ENCODE measurements at places on chromosomes 1 and 21.

GRCh38 chr1:1240822-1241587 is 5.5 kb downstream of the C1QTNF12 start:
- DNase-seq: no peak

- no peak for DNase-seq
These were observed 48.4 kb upstream of the TNFSF18 start for GRCh38 chr1:173099166-173099565.

DNA sequence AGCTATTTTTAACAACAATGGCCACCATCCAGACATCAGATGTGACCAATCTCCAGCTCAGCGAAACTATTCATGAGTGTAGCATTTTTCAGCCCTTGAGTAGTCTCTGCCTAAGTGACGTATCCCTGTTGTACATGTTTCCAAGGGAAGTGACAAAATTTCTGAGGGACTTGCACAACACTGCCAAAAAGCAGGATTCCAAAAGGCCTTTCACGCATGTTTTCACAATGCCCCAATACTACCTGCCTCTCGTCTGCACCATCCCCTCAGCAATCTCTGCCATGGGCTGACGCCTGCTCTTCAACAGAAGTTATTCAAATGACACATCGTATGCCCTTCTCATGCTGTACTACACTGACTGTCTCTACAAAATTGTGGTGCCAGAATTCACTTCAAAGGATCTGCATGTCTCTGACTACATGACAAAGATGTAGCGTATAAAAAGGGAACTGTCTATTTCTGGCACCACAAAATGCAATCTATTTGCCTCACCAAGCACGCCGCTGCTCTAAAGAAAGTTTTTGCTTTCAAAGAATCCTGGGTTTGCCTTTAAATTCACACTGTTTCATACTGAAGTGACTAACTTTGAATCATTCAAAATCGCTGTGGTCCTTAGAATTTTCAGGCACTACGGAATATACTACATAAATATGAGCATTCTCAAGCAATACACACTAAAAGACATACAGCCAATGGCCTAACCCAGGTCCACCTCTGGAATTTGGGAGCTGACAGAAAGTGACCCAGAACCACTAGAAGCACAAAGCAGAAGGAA is 32.9 kb downstream of the JAK1 start:
- peak; percentile 90 for DNase-seq

GRCh38 chr1:59079434-59080140 is 217.3 kb upstream of the FGGY start:
- DNase-seq: peak; percentile 70

GRCh38 chr1:84698151-84699110 is 8.2 kb upstream of the SSX2IP start:
- DNase-seq: no peak

DNA sequence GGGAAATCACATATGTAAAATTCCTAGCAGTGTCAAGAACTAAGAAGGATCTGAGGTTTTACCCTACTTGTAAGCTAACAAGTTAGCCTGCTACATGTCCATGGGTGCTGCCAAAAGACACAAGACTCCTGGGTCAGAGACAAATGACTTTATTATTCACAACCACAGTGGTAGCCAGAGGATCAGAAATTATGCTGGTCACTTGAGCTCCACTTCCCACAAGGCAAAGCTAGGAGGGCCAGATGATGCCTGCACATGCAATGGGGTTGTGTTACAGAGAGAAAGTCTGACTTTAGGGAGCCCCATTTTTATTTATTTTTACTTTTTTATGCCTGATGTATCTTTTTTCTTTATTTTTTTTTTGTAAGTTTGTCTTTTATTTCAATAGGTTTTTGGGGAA is 136.8 kb downstream of the S1PR1 start:
- no peak for DNase-seq

DNA sequence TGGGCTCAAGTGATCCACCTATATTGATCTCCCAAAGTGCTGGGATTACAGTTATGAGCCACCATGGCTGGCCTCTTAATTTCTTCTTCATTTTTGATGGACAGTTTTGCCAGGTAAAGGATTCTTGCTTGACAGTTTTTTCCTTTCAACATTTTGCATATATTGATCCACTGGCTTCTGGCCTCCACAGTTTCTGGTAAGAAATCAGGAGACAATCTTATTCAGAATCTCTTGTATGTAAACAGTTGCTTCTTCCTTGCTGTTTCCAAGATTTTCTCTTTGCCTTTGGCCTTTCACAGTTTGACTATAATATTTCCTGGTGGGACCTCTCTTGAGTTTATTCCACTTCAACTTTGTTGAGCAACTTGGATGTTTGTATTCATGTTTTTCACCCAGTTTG is 20.1 kb upstream of the KLF18 start:
- DNase-seq: no peak

DNA sequence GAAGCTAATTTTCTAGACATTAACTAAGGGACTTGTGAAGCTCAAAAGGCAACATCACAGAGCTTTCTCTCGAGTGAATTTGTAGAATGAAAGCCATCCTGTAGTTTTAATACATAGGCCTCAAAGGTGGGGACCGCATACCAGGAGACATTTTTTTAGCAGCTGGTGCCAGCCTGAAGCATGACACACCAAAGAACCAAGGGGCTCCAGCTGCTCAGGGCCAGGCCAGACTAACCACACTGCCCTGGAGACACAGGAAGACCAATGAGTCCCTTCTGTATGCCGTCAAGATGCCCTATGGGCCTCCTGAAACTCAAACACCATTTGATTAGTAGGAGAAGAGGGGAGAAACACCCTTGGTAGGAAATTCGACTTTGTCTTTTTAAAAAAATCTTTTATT is 113.9 kb upstream of the CACNA1E start:
- no peak for DNase-seq

GRCh38 chr1:189874715-189875435 is 602.8 kb downstream of the BRINP3 start:
- DNase-seq: no peak

- DNase-seq: no peak
These were observed 125.0 kb upstream of the HOOK1 start for GRCh38 chr1:59689730-59690129.

GRCh38 chr1:54754045-54754444 is 10.3 kb downstream of the PARS2 start:
- DNase-seq: no peak

- peak; percentile 35 for DNase-seq
These were observed 6.1 kb downstream of the STRIP1 start for GRCh38 chr1:110040548-110040947.

- DNase-seq: no peak
These were observed 221.6 kb upstream of the POU3F1 start for GRCh38 chr1:38268226-38268625.

DNA sequence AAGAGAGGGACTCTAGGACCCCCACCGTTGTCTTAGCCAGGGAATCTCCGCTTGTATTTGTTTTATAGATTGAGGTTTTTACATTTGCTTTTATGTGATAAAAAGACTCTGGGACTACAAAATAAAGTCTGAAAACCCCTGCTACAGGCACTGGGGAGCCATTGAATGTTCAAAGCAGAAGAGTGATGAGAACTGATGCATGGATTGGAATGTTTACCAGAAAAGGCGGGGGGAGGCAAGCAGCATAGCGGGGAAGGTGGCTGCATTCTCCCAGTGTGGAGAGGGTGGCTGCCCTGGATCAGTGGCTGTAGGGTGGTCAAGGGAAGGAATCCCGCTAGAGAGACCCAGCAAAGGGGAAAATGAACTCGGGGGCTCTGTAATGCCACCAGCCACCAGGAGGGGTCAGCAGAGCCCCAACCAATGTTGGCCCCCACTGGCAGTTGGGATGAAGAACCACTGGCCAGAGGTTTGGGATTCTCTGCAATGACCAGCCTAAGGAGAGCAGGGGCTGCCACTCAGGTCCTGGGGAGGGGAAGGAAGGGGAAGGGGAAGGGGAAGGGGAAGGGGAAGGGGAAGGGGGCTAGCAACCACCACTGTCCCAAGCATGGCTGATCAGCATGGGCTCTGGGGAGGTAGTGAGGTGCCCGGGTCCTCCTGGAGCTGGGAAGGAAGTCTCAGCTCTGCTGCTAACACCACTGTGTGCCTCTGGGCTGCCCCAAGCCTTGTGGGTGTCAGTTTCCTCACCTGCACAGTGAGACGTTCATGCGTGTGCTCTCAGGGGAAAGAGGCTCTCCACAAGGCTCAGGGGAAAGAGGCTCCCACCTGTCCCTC is 19.2 kb upstream of the PEF1 start:
- peak; percentile 76 for DNase-seq

- no peak for DNase-seq
These were observed 499.3 kb upstream of the ADAMTS5 start for GRCh38 chr21:27466140-27466539.

GRCh38 chr1:94094469-94095111 is 26.4 kb downstream of the ABCA4 start:
- peak; percentile 62 for DNase-seq

GRCh38 chr1:9100471-9101043 is 28.3 kb downstream of the GPR157 start:
- DNase-seq: no peak

GRCh38 chr1:3762151-3762872 is 10.1 kb downstream of the CCDC27 start:
- DNase-seq: no peak

GRCh38 chr1:172386046-172386445 is 34.4 kb upstream of the C1orf105 start:
- no peak for DNase-seq

GRCh38 chr1:51190961-51191360 is 45.1 kb upstream of the RNF11 start:
- peak; percentile 27 for DNase-seq

- DNase-seq: no peak
These were observed 252.7 kb downstream of the TTLL7 start for GRCh38 chr1:83746234-83746633.

DNA sequence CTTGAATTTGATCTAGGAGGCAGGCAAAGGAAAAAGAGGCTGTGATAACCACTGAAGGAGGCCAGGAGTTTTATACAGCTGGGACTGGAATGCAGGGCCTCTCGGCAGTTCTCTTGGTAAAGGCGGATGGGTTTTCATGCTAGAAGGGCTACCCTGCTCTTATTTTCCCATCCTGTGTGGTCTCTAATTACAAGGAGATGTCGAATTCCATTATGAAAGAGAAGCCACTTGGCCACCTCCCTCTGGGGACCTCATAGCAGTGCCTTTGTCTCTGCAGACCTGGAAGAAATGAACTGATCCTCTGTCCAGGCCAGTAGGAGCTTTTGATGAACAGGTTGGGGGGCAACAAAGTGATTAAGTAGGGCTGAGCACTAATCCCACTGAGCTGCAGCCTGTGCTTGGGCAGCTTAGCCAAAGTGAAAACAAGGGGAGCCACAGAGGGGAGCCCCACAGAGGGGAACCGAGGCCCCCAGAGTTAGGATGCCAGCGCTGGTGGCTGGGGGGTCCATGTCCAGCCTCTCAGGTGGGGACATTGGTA is 42.2 kb upstream of the BCAR3 start:
- no peak for DNase-seq

- no peak for DNase-seq
These were observed 2047.7 kb downstream of the NCAM2 start for GRCh38 chr21:23045955-23046354.

GRCh38 chr1:196544617-196545016 is 63.6 kb downstream of the KCNT2 start:
- DNase-seq: no peak

DNA sequence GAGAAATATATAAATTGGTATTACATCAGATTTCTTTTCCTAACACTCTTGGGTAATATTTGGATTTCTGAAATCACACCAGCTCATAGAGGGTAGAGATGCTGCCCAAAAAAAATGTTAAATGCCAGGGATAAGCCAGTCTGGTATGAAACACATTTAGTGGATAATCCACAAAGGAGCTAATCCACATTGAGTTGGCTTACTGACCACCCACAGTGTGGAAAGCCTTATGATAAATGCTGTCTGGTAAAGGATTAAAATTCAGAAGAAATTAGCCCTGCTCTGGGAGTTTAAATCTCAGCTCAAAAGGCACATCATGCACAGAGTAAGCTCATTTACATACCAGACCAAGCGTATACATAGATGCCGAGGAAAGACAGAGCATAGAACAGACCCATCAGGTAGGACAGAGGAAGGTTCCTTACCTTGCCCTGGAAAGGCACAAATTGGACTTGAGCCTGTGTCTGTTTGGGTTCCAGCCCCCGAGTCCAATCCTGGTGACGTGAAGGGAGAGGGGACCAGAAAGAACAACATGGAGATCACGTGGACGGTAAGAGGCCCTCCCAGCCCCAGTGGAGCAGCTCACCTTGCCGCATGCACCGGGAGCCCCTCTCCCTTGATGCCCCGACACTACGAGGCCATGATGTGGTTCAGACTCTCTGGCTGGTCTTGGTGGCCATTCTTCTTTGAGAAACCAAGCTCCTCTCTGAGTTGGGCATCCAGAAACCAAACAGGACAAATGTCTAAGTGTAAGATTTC is 62.9 kb upstream of the CNTN2 start:
- no peak for DNase-seq

All from suppressor macrophage treated with lipopolysaccharide for 4 hours (primary cell).